ENCODE measurements at places on chromosomes 3 and 15. TPM values are rescaled to one million over a fixed set of nuclear protein-coding genes. Genes with fewer than 3 reads are reported as not detected.

Gene SERP1
- total RNA-seq, result 176 TPM

Gene SI
- total RNA-seq, result not detected

GRCh38 chr3:195160257-195160898 lies 110.6 kb downstream of the XXYLT1 start:
- H3K4me1 ChIP-seq, result peaks cover 16% of the 10 kb centered on the region
- H3K36me3 ChIP-seq, result no peaks in the 10 kb centered on the region
- peak overlapping the region; percentile 77 for H3K27ac ChIP-seq
- H3K27me3 ChIP-seq, result no peaks in the 10 kb centered on the region
- peak; percentile 67 for DNase-seq
- peak overlapping the region; percentile 52 for H3K4me3 ChIP-seq

DNA sequence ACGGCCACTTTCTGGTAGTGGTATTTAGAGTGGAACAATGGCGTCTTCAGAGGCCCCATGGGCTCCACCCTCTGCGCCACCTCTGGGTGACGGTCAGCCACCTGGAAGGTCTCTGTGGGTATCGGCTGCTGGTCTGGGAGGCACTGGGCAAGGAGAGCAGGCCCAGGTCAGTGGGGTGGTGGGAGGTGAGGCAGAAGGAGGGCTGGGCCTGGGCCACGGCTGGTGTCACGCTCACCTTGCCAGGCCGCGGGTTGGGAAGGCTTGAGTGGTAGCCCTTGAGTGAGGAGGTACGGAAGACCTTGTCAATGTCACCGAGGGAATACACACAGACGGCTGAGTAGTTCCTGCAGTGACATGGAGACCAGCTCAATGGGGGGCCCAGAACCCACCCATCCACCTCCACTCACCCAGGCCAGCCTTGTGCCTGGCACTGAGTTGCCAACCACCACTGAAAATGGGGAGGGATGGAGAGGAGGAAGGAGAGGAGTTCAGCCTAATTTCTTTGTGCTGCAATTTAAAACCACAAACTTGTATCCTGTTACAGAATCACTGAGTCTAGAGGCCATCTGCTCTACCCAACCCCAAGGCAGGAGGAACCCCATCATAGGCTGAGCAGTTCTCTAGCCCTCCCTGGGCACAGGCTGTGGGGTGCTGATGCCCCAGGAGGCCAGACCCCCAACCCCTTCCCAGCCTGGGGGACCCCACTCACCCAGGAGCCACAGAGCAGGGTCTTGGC lies 19.0 kb downstream of the SEMA7A start:
- H3K36me3 ChIP-seq, result peaks cover 34% of the 10 kb centered on the region
- peaks cover 34% of the 10 kb centered on the region for H3K4me1 ChIP-seq
- no peak overlapping the region for H3K4me3 ChIP-seq
- no peak for DNase-seq

DNA sequence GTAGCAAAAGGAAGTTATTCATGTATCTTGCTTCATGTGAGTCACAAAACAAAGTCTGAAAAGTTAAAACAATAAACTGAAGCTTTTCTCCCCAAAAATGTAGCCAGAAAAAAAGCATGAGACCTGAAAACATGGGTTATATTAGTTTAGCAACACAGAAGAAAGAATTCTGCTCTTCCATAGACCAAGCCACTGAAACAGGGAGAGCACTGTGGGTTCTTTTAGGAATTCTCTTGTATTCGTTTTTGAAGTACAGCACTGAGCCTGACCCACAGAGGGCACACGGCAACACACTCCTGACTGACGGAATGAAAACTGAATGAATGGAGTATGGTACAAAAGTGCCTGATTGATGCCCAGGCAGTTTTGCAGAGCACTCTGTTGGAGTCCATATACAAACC lies 66.6 kb downstream of the TM4SF4 start:
- no peaks in the 10 kb centered on the region for H3K27me3 ChIP-seq
- peak overlapping the region; percentile 86 for H3K27ac ChIP-seq
- peaks cover 69% of the 10 kb centered on the region for H3K4me1 ChIP-seq

- peaks cover 33% of the 10 kb centered on the region for H3K4me1 ChIP-seq
- peak; percentile 98 for DNase-seq
- H3K27me3 ChIP-seq, result no peaks in the 10 kb centered on the region
- H3K4me3 ChIP-seq, result peak overlapping the region; percentile 68
Measured at GRCh38 chr15:72237029-72237852, 6.3 kb upstream of the PKM start.
